ENCODE measurements at places on chromosomes 16 and 17.

GRCh38 chr17:53949473-53950090 lies 126.9 kb downstream of the KIF2B start:
- no peak for DNase-seq

- no peak for DNase-seq
Observed at GRCh38 chr17:64212122-64212521, 50.9 kb downstream of the TEX2 start.

- DNase-seq: no peak
Observed at GRCh38 chr16:23382279-23382678, 70.7 kb downstream of the COG7 start.

DNA sequence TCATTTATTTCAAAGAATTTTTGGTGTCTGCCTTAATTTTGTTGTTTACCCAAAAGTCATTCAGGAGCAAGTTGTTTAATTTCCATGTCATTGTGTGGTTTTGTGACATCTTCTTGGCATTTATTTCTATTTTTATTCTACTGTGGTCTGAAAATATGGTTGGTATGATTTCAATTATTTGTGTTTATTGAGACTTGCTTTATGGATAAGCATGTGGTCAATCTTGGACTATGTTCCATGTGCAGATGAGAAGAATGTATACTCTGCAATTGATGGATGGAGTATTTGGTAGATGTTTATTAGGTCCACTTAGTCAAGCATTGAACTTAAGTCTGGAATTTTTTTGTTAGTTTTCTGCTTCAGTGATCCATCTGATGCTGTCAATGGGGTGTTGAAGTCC lies 383.0 kb downstream of the PMP22 start:
- DNase-seq: no peak

DNA sequence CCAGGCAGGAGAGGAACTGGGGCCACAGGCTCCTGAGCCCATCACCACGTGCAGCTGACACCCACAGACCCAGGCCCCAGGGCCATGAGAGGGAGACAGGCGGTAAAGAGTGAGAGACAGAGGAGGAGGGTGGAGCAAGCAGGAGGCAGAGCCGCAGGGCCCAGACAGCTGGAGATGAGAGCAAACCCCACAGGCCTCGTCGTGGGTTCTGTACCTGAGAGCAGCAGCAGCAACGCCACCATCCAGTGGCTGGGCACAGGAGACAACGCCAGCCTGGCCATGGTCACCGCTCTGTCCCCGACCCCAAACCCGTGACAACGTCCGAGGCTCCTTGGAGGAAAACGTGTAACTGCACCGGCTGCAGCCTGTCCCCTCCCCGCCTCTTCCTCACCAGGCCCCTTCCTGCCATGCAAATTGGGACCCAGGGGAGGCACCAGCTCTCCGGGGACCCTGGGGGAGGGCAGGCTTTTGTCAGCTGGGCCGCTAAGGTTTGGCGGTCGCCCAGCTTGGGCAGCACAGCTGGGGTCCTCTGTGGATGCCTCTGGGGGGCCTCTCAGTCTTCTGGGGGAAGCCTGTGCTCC lies at the start of gene CD79B:
CD79B (minus strand) TSS at position 351 of the 581 bp plus-strand sequence; CDS start at position 281, 70 bp downstream.
- no peak for DNase-seq

DNA sequence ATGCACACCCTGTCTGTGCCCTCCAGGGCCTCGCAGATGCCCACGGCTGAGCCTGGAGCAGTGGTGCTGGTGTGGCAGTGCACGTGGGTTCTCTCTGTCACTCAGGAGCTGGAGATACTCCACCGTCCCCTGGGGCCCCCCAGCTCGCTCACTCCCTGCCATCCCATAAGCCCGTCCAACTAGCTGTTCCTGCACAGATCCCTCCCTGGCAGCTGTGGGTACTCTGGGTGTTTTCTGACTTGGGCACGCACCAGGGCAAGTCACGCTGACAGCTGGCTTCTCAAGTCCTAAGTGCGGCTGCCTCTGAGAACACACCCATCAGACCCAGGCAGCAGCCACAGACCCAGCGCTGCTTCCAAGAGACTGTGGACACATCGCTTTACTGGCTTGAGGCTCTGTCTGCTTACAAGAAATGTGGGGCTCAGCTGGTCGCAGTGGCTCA lies 25.4 kb upstream of the ITGB4 start:
- no peak for DNase-seq

- DNase-seq: peak; percentile 86
Observed at GRCh38 chr17:38967290-38967738, at the start of gene FBXO47. FBXO47 (minus strand) TSS chr17:38967403; CDS start chr17:38963025, 4,378 bp downstream.

GRCh38 chr17:78683408-78683961 lies 98.6 kb downstream of the CYTH1 start:
- DNase-seq: no peak

GRCh38 chr17:13051915-13052314 lies 34.1 kb upstream of the ELAC2 start:
- no peak for DNase-seq

DNA sequence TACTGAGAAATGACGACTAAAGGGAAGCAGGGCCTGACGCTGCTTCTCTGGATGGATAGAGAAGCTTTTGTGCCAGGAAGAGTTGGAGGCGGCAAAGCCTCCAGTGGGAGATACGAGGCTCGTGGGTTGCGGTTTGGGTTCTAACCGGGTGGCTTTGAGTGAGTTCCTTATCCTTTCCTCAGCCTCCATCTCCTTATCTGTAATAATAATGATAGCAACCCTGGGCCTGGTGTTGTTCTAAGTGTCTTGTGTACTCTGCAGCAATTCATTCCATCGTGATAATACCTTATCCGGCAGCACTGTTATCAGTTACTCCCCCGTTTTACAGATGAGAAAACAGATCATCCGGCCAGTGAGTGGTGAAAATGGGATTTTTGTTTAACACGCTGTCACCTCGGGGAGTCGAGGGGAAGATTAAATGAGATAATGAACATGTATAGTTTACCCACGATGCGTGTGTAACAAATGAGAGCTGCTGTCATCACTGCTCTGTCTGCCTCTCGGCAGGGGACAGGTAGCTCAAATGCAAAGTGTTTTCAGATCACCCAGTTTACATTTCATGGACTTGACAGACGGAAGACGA lies 52.0 kb upstream of the LHX1 start:
- no peak for DNase-seq

GRCh38 chr16:84068041-84068440 lies 25.4 kb upstream of the SLC38A8 start:
- DNase-seq: no peak

- DNase-seq: no peak
Observed at GRCh38 chr16:85940214-85940613, 41.3 kb downstream of the IRF8 start.

DNA sequence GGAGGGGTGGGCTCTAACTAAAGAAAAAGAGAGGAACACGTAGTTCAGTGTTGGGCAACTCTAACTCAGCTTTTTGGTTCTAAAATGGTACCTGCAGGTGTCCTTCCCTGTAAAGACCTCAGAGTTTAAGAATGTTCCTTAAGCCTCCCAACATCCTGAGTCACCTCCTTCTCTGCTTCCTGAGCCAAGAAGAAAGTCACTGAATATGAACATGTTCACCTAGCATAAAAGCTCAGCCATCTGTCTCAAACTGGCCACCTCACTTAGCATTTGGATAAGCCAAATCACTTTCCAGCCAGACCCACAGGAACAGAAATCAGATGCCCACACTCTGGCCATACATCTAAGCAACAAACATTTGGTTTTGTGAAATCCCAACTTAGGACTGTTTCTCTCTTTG lies 3.7 kb downstream of the TMEM98 start:
- no peak for DNase-seq

DNA sequence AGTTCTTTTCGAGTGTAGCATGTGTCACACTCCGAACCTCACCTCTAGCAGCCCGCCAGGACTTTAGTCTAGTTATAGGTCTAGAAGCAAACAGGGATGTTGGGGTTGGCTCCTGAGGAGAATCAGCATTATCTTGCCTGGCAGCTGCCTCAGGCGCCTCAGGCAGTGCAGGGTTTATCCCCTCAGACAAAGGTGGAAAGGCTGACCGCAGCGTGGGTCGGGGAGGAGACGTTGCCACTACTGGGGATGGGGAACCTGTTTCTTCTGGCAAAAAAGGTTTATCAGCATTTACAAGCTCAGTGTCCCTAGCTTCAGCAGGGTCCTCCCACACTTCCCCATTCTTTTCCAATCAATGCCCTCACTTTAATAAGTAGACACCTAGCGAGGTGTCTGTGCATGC lies 40.6 kb downstream of the CRISPLD2 start:
- no peak for DNase-seq

Data from foreskin melanocyte (primary cell).